Neuronal stem cell (in vitro differentiated cells): ENCODE measurements at places on chromosomes 5 and 9.

- H3K27me3 ChIP-seq: no peaks in the 10 kb centered on the region
- H3K27ac ChIP-seq: no peak overlapping the region
- H3K36me3 ChIP-seq: no peaks in the 10 kb centered on the region
- DNase-seq: no peak
- no peaks in the 10 kb centered on the region for H3K4me1 ChIP-seq
- H3K4me3 ChIP-seq: no peak overlapping the region
Observed at GRCh38 chr9:122479062-122479461, 1.3 kb upstream of the OR1J1 start.

DNA sequence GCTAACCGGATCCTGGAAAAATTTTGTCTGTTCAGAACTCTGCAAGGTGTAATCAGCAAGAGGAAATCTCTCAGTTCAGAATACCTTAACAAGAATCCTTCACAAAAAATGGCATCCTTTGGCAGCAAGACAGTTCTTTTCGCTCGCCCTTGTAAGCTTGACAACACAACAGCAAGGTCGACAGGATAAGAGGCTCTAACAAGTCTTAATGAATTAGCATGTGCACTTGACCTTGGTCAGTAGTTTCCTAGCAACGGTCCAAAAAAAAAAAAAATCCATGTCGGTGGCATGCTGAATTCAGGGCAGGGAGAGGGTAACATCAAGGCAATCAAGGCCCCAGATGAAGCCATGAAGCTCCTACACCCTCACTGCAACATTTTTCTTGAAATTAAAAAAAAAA lies 172.8 kb downstream of the APBA1 start:
- no peaks in the 10 kb centered on the region for H3K27me3 ChIP-seq
- no peak overlapping the region for H3K4me3 ChIP-seq
- H3K36me3 ChIP-seq: no peaks in the 10 kb centered on the region

DNA sequence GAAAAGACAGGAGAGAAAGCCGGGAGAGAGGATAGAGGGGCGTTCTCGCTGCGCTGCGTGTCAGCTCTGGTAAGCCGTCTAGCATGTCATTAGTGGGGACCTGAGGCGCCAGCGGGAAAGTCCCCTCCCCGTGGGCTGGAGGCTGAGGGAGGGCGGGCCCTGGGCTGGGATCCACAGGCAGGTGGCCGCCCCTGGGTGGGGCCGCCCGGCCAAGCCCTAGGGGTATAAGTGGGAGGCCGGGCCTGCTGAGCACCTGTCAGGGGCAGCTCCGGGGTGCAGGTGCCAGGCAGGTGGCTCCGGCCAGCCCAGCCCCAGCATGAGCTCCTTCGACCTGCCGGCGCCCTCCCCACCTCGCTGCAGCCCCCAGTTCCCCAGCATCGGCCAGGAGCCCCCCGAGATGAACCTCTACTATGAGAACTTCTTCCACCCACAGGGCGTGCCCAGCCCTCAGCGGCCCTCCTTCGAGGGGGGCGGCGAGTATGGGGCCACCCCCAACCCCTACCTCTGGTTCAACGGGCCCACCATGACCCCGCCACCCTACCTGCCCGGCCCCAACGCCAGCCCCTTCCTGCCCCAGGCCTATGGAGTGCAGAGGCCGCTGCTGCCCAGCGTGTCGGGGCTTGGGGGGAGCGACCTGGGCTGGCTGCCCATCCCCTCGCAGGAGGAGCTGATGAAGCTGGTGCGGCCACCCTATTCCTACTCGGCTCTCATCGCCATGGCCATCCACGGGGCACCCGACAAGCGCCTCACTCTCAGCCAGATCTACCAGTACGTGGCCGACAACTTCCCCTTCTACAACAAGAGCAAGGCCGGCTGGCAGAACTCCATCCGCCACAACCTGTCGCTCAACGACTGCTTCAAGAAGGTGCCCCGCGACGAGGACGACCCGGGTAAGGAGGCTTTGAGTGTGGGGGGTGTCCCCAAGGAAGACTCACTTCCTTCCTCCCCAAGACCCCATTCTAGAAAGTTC lies at the start of gene FOXI1:
FOXI1 (plus strand) TSS at position 256 of the 970 bp plus-strand sequence; CDS start at position 317, 61 bp downstream.
- no peaks in the 10 kb centered on the region for H3K36me3 ChIP-seq
- peak within 1 kb of the TSS; percentile 53 for H3K4me3 ChIP-seq
- peaks cover 13% of the 10 kb centered on the region for H3K4me1 ChIP-seq
- H3K27me3 ChIP-seq: no peaks in the 10 kb centered on the region
- no peak for DNase-seq
- no peak within 1 kb of the TSS for H3K27ac ChIP-seq

- H3K36me3 ChIP-seq: no peaks in the 10 kb centered on the region
- no peak overlapping the region for H3K27ac ChIP-seq
- no peaks in the 10 kb centered on the region for H3K4me1 ChIP-seq
- no peak for DNase-seq
- no peak overlapping the region for H3K4me3 ChIP-seq
Observed at GRCh38 chr5:130773813-130774212, 391.2 kb downstream of the HINT1 start.
